Esophagus squamous epithelium (tissue), 5 donors: ENCODE measurements at places on chromosomes 12 and 14. TPM values are rescaled to one million over a fixed set of nuclear protein-coding genes. Genes with fewer than 3 reads are reported as not detected.

DNA sequence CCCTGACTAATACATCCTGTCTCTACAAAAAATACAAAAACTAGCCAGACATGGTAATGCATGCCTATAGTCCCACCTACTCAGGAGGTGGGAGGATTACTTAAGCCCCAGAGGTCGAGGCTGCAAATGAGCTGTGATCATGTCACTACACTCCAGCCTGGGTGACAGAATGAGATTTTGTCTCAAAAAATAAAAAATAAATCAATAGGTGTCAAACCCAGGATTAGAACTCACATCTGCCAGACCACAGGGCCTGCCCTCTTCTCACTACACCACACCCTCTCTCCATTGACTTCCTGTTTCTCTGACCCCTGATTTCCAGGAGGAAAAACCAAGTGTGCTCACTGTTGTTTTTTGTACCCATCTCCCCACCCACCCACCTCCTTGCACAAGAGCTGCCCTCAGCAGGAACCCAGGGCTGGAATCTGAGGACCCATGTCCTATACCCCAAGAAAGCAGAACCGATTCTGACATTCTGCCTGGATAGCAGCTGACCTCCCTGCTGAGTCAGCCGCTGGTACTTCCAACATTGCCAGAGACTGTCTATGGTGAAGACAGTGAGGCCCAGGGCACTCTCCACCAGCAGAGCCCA is 6.2 kb downstream of the CMKLR1 start:
- DNase-seq = no peak

- no peak for DNase-seq
Measured at GRCh38 chr12:50181691-50182090, 14.5 kb upstream of the CERS5 start.

DNA sequence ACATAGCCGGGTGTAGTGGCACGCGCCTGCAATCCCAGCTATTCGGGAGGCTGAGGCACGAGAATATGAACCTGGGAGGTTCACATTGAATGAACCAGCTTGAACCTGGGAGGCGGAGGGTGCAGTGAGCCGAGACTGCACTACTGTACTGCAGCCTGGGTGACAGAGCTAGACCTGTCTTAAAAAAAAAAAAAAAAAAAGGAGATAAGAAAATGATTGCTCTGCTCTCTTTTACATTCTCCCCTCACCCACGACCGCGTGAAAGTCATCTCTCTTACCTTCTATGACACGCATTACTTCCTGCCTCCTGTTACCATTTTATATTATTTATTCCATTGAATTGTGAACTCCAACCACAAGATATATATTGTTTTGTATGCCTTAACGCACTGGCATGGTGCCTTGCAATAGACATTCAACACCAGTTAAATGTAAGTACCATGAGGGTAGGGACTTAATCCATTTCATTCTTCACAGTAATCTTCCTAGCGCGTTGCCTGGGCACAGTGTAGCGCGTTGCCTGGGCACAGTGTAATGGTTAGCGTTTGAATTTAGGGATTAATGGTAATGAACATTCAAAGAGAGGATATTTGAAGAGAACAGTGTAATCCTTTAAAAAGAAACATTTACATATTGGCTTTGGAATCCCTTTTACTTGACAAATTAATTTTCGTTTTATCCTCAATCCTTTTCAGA is 2.7 kb downstream of the RAP1B start:
- no peak for DNase-seq

DNA sequence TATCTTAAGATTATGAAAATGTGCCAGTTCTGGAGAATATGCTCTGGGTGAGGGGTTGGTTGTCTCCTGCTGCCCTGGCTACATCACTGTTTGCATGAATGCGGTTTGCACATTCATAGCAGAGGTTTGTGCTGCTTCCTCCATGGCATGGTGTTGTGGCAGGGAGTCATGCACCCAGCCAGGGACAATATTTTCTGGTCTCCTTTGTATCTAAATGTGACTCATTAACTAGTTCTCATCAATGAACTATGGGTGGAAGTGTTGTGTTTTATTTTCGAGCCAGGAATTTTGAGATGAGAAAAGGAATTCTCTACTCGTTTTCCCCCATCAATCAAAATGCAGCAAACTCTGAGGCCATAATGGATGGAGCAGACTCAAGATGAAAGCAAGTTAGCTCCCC is 527.3 kb downstream of the SNAPC1 start:
- no peak for DNase-seq

The ANO4 gene
- total RNA-seq = not detected

The TAS2R50 gene
- not detected for total RNA-seq

- DNase-seq = no peak
Measured at GRCh38 chr12:28563286-28563685, 373.0 kb downstream of the CCDC91 start.

The AMN gene
- total RNA-seq = 23.5 TPM

DNA sequence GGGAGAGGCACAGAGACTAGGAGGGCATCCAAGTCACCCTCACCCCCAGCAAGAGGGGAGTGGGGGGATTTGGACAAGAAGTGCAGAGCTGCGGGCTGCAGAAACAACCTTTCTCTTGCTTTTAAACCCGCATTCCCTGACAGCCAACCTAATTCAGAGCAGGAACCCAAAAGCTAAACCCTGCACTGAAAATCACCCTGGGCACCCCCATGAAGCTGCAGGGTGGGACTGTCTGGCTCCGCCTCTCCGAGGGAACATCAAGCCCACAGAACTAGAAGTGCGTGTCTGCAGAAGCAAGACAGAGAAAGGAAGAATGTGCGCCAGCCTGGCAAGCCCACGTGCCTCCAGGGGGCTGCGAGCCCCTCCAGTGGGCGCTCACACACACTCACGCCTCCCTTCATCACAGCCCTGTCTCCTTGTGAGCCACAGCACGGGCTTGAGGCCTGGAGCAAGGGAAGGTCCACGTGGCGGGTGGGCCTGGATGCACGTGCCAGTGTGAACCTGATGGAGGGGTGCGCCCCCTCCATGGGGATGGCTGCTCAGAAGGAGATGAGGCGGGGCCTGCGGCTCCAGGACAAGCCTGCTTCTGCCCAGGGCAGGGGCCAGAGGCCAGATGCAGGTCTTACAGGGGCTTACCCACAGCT is 27.8 kb upstream of the PNMA1 start:
- DNase-seq = no peak

The CD163L1 gene
- total RNA-seq = 1.5 TPM

- DNase-seq = no peak
Measured at GRCh38 chr14:58492044-58492443, 64.5 kb downstream of the KIAA0586 start.

DNA sequence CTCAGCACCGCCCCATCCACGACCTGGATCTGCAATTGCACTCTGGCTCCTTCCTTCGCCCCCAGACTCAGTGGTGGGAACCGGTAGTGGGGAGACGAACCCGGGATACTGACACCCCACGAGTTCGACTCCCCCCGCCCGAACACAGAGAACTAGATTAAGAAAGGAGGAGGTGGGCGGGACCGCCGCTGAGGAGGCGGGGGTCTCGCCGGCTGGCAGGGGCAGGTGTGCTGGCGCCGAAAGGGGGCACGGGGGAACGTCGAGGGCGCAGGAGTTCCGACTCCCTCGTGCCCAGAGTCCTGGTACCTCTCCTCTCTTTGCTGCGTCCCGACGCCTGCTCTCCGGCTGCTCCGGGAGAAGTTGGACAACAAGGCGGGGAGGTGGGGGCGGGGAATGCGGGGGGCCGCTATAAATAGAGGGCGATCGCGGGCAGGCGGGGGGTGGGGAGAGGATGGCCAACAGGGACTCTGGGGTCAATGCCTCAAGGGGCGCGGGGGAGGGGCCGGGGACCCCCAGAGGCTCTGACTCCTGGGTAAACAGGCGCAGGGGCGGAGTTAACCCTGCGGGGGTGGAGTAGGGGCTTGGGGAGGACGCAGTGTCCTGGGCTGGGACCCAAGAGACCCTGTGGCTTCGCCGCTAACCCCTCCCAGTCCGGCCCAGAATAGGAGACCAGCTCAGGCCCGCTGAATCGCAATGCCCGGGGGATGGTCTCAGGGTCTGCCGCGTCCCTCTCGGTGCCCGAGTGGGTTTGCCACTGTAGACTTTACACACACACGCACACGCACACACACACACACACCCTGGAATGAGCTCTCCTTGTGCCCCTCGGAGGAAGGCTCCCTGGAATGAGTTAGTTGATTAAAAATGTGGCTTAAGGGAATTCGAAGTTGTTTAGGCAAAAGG is 761 bp upstream of the NDRG2 start:
- DNase-seq = no peak

DNA sequence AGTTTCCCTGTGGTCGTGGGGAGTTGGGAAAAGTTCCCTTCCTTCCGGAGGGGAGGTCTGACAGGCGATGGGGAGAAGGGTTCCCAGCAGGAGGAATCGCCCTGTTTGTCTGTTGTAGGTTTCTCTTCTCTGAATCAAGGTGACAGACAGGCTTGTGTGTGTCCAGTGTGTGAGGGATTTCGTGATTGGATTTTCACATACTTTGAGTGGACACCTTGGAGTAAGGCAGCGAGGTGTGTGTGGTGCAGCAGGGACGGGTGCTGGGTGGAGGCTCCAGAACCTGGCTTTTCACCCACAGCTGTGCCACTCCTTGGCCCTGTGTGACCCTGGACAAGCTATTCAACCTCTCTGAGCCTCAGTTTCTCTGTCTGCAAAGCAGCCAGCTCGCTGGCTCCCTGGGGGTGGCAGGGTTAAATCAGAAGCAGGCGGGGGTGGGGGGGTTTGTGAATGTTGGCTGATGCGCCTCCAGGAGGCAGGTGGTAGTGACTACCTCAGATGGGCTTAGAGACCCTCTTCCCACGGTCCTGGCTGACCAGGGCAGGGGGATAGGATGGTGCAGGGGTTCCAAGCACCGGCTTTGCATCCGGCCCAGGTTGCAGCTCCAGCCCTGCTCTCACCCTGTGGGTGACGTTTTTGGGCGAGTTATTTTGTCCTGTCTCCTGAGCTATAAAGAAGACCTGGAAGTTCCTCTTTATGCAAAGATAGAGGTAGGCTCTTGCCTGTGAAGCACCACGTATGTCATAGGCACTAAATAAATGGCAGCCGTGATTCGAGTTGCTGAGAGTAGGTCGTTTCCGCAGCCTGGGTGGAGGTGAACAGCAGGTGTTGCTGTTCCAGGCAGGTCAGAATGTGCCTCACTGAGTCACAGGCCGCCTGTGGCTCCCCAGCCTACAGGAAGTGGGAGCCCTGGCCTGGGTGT is 679 bp downstream of the BDKRB2 start:
- DNase-seq = no peak

The TAS2R10 gene
- 0.26 TPM for total RNA-seq

DNA sequence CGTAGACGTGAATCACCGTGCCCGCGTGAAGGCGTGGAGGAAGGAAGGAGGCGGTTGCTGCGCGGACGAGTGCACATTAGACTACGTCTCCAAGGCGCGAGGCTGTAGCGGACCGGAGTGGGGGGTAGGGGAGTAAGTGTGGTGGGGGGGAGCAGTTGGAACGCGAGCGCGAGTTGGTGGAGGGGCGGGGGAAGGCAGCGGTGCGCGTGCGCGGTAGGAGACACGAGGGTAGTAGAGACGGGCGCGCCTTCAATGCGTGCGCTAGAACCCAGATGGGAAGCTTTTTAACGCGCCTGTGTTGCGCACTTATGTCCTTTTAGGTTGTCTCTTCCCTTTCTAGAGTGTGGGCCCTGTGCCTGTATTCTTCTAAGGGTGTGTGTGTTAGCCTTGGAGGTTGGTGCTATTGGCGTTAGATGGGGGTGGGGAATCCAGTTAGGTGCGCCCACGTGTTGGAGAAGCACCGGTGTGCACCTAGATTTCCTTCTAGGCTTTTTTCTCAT is 604 bp downstream of the EIF4B start:
- DNase-seq = peak; percentile 17

- no peak for DNase-seq
Measured at GRCh38 chr12:130425698-130426245, 88.1 kb downstream of the PIWIL1 start.

DNA sequence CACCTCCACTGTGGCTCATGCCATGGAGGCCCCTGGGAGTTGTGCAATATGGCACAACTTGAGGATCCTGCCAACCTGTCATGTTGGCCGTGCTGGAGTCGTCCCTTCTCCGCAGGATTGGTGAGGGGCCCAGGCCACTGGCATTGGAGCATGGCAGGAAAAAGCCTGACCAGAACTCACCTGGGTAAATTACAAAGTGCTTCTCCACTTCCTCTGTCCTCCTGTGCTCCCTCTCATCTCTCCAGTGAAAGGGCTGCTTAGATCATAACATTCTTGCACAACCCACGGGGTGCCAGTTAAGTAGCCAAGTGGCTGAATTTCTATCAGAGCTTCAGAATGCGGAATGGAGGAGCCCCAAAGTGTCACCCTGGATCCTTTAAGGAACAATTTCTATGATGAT is 381.0 kb downstream of the DPF3 start:
- DNase-seq = no peak

The PPP1R36 gene
- 1.3 TPM for total RNA-seq

The BTBD6 gene
- 52.7 TPM for total RNA-seq

DNA sequence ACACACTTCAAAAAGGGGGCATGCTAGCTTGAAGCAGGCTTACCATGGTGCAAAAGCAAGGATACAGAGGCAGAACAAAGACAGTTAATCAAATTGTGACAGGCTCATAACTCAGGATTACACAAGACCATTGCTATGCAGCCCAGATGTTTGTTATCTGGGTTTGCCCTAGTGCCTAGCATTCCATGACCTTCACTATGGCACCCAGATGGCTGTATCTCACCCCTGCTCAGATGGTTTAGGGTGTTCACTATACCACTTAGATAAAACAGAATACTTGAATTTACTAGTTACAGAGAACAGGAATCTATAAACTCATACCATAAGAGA is 56.2 kb downstream of the SDR9C7 start:
- DNase-seq = no peak

DNA sequence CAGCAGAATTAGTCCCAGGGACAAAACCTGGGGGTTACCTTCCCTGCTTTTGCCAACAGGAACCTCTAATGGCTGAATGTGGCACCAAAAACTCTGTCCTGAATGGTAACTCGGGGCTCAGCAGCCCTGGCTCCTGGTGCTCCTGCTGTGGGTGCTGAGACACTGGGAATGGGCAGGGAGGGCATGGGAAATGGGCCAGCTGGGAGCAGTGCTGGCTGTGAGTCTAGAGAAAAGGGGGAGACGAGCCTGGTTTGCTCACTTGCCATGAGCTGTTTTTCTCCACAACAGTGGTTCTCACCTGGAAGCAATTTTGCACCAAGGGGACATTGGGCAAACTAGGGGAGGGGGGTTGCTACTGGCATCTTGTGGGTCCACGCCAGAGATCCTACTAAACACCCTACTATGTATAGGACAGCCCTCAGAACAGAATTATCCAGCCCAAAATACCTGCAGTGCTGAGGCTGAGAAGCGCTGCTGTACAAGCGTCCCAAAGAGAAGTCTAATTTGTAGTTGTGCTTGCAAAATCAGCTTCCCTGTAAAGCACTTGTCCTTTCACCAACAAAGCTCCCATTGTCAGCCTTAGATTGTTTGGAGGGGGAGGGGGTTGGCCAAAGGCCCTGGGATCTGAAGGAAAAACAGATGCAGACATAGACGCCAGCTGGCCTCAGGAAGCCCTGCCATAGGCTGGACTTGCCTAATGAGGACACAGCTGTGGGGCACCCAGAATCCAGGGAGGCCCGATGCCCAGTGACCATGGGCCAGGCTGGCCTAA is 3.6 kb downstream of the LRRC74A start:
- no peak for DNase-seq

The TXNDC16 gene
- 1.5 TPM for total RNA-seq

- DNase-seq = no peak
Measured at GRCh38 chr12:25566202-25566949, 13.3 kb upstream of the LMNTD1 start.

GRCh38 chr14:35385042-35385839 is 19.3 kb downstream of the NFKBIA start:
- DNase-seq = no peak

- DNase-seq = no peak
Measured at GRCh38 chr12:88509347-88509746, 70.9 kb downstream of the KITLG start.
